ENCODE measurements at places on chromosomes 2 and 18.

DNA sequence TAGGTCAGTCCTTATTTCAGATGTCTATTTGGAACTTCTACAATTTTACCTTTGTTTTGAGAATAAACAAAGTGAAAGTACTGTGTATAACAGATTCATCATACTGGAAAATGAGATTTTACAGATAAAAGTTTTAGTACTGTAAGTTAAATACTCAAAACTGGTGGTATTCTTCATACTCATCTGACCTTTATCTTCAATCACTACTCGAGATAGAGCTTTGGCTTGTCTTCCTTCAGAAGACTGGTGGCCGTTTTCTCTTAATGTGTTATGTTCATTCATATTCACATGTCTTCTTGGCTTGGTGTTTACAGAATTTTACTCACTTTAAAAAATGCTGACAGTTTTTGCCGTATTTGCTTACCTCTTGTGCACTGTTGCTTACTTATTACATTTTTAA lies 2.1 kb downstream of the SPOPL start:
- no peaks in the 10 kb centered on the region for H3K27me3 ChIP-seq
- H3K4me1 ChIP-seq: peaks cover 59% of the 10 kb centered on the region
- H3K36me3 ChIP-seq: no peaks in the 10 kb centered on the region
- no peak overlapping the region for H3K27ac ChIP-seq

GRCh38 chr18:67581178-67581577 lies 64.7 kb upstream of the DSEL start:
- no peaks in the 10 kb centered on the region for H3K27me3 ChIP-seq
- no peak for DNase-seq
- no peak overlapping the region for H3K27ac ChIP-seq
- no peak overlapping the region for H3K4me3 ChIP-seq

GRCh38 chr2:6917761-6918421 lies 679 bp downstream of the RNF144A start:
- H3K4me3 ChIP-seq: peak overlapping the region; percentile 74
- no peaks in the 10 kb centered on the region for H3K36me3 ChIP-seq
- no peaks in the 10 kb centered on the region for H3K27me3 ChIP-seq
- no peak for DNase-seq
- peak overlapping the region; percentile 65 for H3K27ac ChIP-seq

DNA sequence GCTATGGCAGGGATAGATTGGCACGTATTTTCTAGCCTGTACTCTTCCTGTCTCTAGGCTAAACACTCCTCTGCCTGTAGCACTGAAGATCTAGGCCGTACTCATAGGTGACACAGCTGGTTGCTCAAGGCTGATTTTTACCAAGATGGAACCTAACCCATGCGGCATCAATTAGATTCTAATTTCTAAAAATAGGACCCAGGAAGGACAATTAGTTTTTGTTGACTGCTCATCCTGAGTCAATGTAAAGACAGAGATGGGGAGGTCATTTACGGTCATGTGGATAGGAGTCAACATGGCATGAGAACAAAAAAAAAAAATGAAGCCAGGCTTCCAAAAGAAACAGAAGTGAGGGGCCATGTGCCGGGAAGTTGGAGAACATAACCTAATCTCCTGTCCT lies 360.7 kb upstream of the ETAA1 start:
- H3K4me1 ChIP-seq: no peaks in the 10 kb centered on the region
- no peak overlapping the region for H3K4me3 ChIP-seq

- peaks cover 16% of the 10 kb centered on the region for H3K27me3 ChIP-seq
- H3K4me1 ChIP-seq: no peaks in the 10 kb centered on the region
- no peak overlapping the region for H3K4me3 ChIP-seq
- no peak for DNase-seq
- no peak overlapping the region for H3K27ac ChIP-seq
- H3K36me3 ChIP-seq: no peaks in the 10 kb centered on the region
These were observed 51.1 kb upstream of the SLC66A3 start for GRCh38 chr2:11103984-11104793.

DNA sequence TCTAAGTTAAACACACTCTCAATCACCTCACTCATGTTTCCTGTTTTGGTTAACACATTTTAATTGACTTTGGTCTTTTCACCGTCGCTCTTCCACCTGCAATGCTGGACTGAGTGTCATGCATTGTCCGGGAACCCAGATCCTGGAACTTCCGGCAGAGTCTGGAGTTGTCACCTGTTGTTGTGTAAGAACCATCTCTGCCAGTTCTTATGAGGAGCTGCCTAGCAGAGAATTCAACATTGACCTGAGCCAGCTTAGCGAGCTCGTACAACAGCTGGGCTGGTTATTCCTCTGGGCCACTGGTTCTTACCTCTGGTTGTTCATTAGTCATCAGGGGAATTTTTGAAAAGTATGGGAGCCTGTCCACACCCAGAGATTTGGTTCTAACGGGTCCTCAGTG lies 75.7 kb downstream of the BCL2L11 start:
- no peaks in the 10 kb centered on the region for H3K4me1 ChIP-seq
- H3K27me3 ChIP-seq: no peaks in the 10 kb centered on the region
- no peak overlapping the region for H3K27ac ChIP-seq
- H3K36me3 ChIP-seq: no peaks in the 10 kb centered on the region
- H3K4me3 ChIP-seq: no peak overlapping the region

DNA sequence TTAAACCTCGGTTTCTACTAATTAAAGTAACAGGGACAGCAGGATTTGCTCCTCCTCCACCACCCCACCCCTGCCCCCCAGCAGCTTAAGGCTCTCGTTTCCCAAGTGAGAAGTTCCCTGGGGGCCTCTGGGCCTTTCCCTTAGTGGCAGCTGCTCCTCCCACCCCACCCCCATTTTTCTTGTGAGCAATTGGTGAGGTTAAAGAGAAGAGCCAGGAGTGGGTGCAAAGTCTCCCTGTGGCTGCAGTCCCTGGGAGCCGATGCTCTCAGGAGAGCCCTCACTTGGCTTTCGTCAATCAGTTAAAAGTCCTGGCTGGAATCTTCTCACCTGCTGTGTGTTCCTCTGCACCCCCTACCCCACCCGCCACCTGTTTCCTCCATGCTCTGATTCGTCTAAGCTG lies 48.7 kb upstream of the AGAP1 start:
- peaks cover 3% of the 10 kb centered on the region for H3K27me3 ChIP-seq
- no peak for DNase-seq
- H3K4me1 ChIP-seq: no peaks in the 10 kb centered on the region
- no peak overlapping the region for H3K4me3 ChIP-seq
- H3K27ac ChIP-seq: no peak overlapping the region

DNA sequence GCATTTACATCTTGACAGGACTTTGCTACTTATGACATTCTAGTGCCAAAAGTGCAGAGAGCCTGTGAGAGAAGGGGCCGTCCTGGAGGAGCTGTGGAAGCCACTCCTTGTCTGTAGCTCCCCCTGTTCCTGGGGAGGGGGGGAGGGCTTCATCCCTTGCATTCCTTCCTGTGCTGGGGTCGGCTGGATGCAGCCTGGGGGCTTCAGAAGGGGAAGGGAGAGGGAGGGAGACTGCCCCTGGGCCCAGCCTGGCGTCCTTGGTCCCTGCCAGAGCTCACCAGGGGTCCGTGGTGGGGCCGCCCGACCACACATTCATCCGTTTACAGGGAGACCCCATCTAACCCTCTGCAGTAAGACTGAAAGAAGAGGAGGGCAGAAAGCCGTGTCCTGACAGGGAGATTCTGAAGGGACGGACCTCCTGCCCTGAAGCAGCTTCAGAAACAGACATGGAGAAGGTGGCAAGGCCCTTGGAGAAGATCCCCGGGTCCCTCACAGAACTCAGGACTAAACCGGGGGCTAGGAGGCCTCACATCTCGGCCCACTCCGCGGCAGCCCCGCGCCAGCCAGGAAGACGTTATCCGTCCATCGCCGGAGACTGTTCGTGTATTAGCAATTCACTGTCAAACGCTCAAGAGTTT lies 258.3 kb upstream of the SALL3 start:
- H3K4me1 ChIP-seq: no peaks in the 10 kb centered on the region
- no peak overlapping the region for H3K4me3 ChIP-seq
- no peak for DNase-seq
- no peak overlapping the region for H3K27ac ChIP-seq
- no peaks in the 10 kb centered on the region for H3K36me3 ChIP-seq
- H3K27me3 ChIP-seq: peaks cover 23% of the 10 kb centered on the region

DNA sequence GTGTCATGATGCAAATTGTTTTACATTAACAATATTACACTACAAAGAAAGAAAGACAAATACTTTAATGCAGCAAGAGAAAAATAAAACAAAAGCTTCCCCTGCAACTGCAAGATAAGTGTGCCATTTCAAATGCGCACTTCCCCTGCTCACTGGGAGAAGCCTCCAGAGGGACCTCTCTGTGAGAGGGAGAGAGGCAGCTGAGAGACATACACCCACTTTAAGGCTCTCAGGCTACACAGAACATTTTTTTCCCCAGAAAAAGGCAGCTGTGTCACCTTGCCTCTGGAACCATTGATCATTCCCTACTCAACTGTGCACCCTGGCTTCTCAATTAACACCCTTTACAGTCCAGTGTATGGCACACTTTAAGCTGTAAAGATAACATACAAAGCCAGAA lies 75.2 kb downstream of the DPP4 start:
- H3K36me3 ChIP-seq: no peaks in the 10 kb centered on the region
- H3K4me1 ChIP-seq: no peaks in the 10 kb centered on the region
- H3K4me3 ChIP-seq: no peak overlapping the region
- no peaks in the 10 kb centered on the region for H3K27me3 ChIP-seq

DNA sequence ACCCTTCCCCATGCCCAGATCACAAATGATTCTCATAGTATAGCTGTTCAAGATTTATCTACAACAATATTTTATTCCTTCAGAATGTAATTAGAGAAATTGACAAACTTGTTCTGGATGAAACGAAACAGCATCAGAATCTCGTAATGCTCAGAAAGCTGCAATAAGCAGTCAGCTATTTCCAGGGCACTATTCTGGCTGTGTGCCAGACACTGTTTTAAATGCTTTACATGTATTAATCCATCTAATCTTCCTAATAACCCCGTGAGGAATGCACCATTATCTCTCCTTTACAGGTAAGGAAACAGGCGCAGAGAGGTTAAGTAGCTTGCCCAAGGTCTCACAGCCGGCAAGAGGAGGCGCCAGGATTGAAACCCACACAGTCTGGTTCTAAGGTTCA lies 10.1 kb upstream of the LYPD6B start:
- H3K27me3 ChIP-seq: peaks cover 16% of the 10 kb centered on the region
- DNase-seq: no peak
- H3K4me1 ChIP-seq: peaks cover 14% of the 10 kb centered on the region
- no peaks in the 10 kb centered on the region for H3K36me3 ChIP-seq

GRCh38 chr2:47211497-47212011 lies 56.4 kb upstream of the STPG4 start:
- no peaks in the 10 kb centered on the region for H3K36me3 ChIP-seq
- no peak overlapping the region for H3K27ac ChIP-seq
- no peak overlapping the region for H3K4me3 ChIP-seq
- H3K27me3 ChIP-seq: no peaks in the 10 kb centered on the region
- DNase-seq: no peak
- H3K4me1 ChIP-seq: no peaks in the 10 kb centered on the region

GRCh38 chr2:204576362-204576979 lies 31.2 kb downstream of the PARD3B start:
- no peak for DNase-seq
- H3K4me3 ChIP-seq: no peak overlapping the region
- no peaks in the 10 kb centered on the region for H3K27me3 ChIP-seq
- no peaks in the 10 kb centered on the region for H3K36me3 ChIP-seq

GRCh38 chr18:63098018-63098981 lies 221.3 kb downstream of the BCL2 start:
- H3K27ac ChIP-seq: no peak overlapping the region
- DNase-seq: no peak
- no peaks in the 10 kb centered on the region for H3K27me3 ChIP-seq
- H3K4me3 ChIP-seq: no peak overlapping the region
- H3K4me1 ChIP-seq: no peaks in the 10 kb centered on the region
- no peaks in the 10 kb centered on the region for H3K36me3 ChIP-seq

DNA sequence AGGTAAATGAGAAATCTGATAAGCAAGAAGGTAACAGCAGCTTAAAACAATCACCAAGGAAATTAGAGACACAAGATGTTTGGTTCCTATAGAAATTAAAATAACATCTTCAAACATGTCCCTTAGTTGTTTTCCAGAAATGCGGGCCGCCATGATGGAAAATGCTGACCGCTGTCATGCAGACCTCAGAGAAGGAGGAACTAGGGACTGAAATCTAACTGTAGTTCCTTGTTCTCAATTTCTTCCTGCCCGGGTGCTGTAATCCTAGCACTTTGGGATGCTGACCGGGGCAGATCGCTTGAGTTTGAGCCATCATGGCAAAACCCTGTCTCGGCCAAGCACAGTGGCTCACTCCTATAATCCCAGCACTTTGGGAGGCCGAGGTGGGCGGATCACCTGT lies 51.1 kb downstream of the TEX51 start:
- DNase-seq: no peak
- no peaks in the 10 kb centered on the region for H3K4me1 ChIP-seq
- no peak overlapping the region for H3K27ac ChIP-seq

DNA sequence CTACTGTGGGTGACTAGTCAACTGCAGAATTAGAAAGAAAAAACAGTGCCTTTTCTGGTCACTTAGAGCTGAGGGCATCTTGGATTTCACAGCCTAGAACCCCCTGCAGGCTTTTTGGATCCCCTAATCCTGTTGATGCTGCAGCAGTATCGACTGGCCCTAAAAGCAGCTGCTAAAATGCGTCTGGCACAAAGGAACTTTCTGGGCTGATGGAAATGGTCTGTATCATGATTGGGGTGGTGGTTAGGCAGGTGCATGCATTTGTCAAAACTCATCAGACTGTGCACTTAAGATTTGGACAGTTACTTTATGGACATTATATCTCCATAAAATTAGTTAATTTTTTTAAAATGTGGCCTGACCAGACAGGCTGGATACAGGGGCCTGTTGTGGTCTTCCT lies 149.8 kb downstream of the KLHL29 start:
- no peak overlapping the region for H3K4me3 ChIP-seq
- peaks cover 13% of the 10 kb centered on the region for H3K4me1 ChIP-seq
- H3K36me3 ChIP-seq: no peaks in the 10 kb centered on the region
- H3K27me3 ChIP-seq: no peaks in the 10 kb centered on the region
- H3K27ac ChIP-seq: no peak overlapping the region

GRCh38 chr2:33573657-33574056 lies 25.4 kb downstream of the FAM98A start:
- no peaks in the 10 kb centered on the region for H3K36me3 ChIP-seq
- no peaks in the 10 kb centered on the region for H3K27me3 ChIP-seq
- H3K27ac ChIP-seq: no peak overlapping the region
- H3K4me3 ChIP-seq: no peak overlapping the region
- no peak for DNase-seq

GRCh38 chr2:109486711-109487535 lies 126.8 kb downstream of the SEPTIN10 start:
- peaks cover 3% of the 10 kb centered on the region for H3K36me3 ChIP-seq
- no peak for DNase-seq
- H3K4me1 ChIP-seq: no peaks in the 10 kb centered on the region
- H3K27me3 ChIP-seq: no peaks in the 10 kb centered on the region
- H3K4me3 ChIP-seq: no peak overlapping the region

- H3K27me3 ChIP-seq: no peaks in the 10 kb centered on the region
- H3K36me3 ChIP-seq: no peaks in the 10 kb centered on the region
- H3K4me1 ChIP-seq: no peaks in the 10 kb centered on the region
- H3K27ac ChIP-seq: no peak overlapping the region
- DNase-seq: no peak
These were observed 26.6 kb upstream of the ACVR1 start for GRCh38 chr2:157902692-157903091.

Data from suprapubic skin (tissue), 4 donors.